Activated naive CD4-positive, alpha-beta T cell (primary cell): ENCODE measurements at places on chromosomes 12 and 14.

DNA sequence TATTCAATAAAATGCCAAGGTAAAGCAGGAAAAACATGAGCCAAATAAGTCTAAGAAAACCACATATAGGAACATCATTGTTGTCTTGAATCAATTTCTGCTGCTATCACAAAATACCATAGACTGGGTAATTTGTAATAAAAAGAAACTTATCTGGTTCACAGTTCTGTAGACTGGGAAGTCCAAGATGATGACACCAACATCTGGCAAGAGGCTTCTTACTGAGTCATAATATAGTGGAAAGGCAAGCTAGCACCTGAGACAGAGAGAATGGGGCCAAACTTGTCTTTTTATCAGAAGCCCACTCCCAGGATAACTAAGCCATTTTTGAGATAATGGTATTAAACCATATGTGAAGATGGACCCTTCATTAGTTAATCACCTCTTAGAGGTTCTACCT is 975.9 kb downstream of the FLRT2 start:
- no peak for DNase-seq

- DNase-seq = no peak
Observed at GRCh38 chr14:76023757-76024156, 38.2 kb downstream of the IFT43 start.

GRCh38 chr12:3304436-3305165 is 186.4 kb upstream of the PRMT8 start:
- DNase-seq = no peak

DNA sequence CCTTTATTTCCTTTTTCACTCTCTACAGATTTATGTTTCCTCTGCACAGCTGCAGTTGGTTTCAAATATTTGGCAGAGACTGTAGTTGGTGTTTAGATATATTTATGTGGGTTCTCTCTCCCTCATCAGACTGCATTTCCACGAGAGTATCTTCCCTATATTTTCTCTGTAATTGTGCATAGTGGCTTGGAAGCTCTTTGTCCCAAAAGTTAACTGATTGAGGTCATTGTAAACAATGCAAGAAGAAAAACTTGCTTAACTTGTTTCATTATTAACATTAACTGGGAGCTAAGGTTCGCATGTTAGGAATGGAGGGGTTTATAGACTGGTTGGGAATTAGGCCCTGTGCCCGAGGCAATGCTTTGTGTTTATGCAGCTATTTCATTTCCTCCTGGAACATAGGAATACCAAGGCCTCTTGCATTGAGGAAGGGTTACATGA is 216.9 kb upstream of the HMGA2 start:
- DNase-seq = no peak

- DNase-seq = no peak
Observed at GRCh38 chr14:34750670-34751069, 36.3 kb upstream of the CFL2 start.

- DNase-seq = no peak
Observed at GRCh38 chr12:109768901-109769670, 55.5 kb downstream of the FAM222A start.

- DNase-seq = no peak
Observed at GRCh38 chr14:71625175-71625574, 307.1 kb upstream of the RGS6 start.

GRCh38 chr14:92451755-92452154 is 61.8 kb upstream of the RIN3 start:
- no peak for DNase-seq

DNA sequence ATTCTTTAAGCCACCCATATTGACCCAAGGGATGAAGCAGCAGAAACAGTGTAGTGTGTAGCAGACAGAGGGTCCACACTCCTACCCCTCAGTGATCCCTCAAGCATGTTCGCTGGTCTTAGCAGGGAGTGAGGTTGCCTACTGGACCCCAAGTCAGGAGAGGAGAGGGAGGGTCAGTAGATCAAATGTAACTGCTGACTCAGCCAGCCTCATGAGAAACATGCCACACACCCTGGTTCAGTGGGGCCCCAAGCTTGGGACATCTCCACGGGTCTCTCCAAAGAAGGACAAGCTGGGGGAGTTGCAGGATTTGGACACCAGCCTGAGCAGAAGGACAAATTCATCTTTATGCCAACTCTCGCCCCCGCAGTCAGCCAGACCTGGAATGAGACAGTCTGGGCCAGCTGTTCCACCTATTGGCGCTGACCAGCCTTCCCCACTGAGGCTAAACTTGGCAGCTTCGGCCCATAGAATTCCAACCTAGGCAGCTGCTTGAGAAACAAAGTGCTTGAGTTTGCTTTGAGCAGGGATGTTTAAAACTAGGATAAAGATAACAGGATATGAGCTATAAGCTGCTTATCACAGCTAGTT is 66.0 kb upstream of the ACTN1 start:
- DNase-seq = no peak

DNA sequence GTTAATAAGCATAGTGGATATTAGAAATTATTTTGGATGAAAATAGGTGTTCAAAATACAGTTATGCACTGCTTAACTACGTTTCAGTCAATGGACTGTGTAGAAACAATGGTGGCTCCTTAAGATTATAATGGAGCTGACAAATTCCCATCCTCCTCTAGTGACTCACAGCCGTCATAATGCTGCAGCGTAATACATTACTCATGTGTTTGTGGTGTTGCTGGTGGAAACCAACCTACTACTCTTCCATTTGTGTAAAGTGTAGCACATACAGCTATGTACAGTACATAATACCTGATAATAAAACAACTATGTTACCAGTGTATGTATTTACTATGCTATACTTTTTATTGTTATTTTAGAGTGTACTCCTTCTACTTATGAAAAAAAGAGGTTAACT is 111.2 kb upstream of the TMCC3 start:
- no peak for DNase-seq

DNA sequence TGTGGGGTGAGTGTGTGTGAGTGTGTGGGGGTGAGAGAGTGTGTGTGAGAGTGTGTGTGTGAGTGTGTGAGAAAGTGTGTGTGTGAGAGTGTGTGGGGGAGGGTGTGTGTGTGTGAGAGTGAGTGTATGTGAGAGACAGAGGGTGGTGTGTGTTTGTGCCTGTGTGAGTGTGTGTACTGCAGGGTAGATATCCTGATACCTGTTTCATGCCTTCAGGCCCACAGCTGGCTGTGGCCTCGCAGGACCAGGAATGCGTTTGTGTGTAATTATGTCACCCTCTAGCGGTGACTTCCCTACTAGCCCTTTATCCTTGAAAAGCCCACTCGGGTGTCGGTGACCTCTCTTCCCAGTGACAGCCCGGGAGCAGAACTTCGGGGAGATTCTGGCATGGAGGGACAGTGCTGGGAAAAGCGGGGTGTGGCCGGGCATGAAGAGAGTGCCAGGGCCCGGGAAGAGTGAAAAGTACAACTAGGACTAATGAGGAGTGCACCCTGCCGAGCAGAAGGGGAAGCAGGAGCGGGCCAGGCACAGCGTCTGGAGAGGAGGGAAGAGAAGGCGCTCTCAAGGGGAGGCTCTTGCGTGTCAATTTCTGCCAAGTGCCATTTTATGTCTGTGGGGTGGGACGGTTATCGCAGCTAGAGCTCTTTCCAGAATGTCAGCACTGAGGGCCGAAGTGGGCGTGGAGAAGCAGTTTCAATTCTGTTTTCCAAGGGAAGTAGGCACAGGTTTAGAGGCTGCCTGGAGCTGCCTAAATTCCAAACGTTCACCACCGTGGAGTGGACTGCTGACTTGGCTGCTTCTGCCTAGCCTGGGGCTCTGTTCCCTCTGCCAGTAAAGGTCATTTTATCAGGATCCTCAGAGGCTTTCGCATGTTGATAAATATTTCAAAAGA is 11.0 kb upstream of the FBXL14 start:
- DNase-seq = no peak

- no peak for DNase-seq
Observed at GRCh38 chr14:53954551-53955228, 1.9 kb downstream of the BMP4 start.

- no peak for DNase-seq
Observed at GRCh38 chr12:74431801-74432200, 105.8 kb upstream of the ATXN7L3B start.

GRCh38 chr12:51901121-51901817 is 6.0 kb upstream of the ACVRL1 start:
- DNase-seq = no peak

DNA sequence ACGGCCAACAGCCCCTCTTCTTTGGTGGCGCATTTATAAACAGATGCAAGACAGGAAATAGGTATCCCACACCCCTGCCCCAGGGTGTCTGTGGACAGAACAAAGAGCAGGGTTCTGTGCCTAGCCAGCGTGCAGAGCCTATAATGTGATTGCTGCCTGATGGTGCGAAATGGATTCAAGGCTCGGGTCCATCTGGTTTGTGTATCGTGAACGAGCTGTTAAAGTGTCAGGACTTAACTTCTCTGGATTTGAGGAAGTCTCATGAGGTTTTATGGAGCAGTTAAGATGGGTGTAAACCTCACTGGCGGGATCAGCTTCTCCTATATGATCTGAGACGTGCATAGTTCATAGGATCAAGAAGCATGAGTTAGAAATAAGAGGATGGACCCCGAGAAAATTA is 388.7 kb upstream of the TBX3 start:
- DNase-seq = no peak

DNA sequence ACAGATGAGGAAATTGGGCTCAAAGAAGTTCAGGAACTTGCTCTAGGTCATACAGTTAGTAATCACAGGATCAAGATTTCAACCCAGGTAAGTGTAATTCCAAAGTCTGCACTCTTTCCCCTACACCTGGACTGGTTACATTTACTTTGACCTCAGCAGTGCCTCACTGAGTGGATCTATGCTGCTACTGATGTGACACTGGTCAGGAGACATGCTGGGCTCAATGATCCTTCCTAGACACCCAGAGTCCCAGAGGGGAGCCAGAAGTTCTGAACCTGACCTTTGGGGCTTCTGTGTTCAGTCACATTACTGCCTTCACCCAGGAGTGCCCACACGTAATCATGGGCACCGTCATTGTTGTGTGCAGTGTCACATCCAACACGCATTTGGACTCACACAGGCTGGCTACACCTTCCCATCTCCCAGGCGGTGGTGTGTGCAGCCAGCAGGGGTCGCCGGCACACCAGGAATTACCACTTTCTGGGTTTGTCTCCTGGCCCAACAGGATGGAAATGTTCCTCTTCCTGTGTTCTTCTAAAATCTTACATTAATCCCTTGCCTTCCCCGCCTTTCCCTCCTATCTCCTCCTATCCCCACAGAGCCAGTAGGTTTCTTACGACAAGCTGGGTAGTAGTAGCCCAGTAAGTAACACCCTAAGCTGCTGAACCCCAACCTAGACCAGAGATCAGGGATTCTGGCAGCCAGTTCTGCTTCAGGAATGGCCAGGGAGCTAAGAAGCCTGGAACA is 25.6 kb downstream of the CALCOCO1 start:
- DNase-seq = peak; percentile 62

- DNase-seq = no peak
Observed at GRCh38 chr12:30837595-30837994, 82.8 kb upstream of the CAPRIN2 start.

GRCh38 chr14:77003960-77004710 is 24.4 kb downstream of the IRF2BPL start:
- no peak for DNase-seq

- DNase-seq = no peak
Observed at GRCh38 chr14:57068511-57068910, 200.2 kb downstream of the EXOC5 start.

DNA sequence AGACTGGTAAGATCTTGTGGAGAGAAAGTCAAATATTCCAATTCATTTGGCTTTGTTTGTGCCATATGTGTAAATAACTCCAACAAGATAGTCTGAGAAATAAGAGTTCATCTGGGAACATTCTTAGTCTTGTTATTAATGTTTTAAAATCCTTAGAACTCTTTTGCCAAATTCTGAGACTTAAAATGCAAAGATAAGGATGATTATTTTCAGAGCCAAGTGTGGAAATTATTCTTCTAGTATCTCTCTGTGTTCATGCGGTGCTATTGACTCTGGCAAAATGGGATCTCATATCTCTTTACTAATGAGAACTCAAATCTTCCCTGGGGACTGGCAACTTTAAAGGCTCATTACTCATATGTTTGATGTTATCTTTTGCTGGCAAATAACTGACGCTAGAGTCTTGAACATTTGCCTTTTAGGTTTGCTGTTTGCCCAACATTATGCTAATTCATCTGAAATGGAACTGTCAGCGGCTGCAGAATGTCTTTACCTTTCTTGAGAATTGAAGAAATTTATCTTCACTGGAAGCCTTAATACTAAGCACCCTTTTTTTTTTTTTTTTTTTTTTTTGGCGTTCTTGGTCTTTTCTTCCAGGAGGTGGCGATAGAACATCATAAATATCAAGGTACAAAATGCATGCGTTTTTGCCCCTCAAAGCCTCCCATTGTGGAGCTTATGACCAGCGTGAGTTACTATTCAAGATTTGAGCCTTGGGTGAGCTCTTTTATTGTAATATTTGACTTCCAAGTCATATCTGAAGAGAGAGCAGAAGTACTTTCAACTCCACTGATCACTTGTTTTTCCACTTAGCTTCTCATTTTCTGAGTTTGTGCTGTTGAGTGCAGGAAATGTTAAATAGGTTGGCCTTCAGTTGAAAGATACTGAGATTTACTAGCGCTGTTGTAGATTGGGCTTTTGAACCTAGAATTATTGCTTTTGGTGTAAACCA is 86.5 kb downstream of the CAND1 start:
- no peak for DNase-seq

GRCh38 chr12:42161529-42161928 is 16.9 kb upstream of the GXYLT1 start:
- DNase-seq = no peak

DNA sequence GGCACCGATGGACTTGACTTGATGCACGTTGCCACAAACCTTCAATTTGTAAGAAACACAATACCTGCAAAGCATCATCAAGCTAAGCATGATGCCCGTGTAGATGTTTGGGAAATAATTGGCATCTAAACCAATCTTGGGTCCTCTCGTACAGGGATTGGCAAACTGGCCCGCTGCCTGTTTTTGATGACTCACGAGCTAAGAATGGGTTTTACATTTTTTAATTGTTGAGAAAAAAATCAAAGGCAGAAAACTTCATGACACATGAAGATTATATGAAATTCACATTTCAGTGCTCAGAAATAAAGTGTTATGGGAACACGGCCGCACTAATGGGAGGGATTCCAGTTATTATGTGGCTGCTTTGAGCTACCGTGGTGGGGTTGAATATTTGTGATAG is 10.9 kb downstream of the MTA1 start:
- DNase-seq = no peak

- no peak for DNase-seq
Observed at GRCh38 chr14:58772116-58772515, 134.4 kb downstream of the DACT1 start.
